ENCODE measurements at places on chromosomes 5 and 9. TPM values are rescaled to one million over a fixed set of nuclear protein-coding genes. Genes with fewer than 3 reads are reported as not detected.

The COL27A1 gene
- 8.8 TPM for total RNA-seq

The SLC25A25 gene
- total RNA-seq, result 13.7 TPM

The SPARC gene
- total RNA-seq, result 4,412 TPM

The PRSS3 gene
- total RNA-seq, result 14.4 TPM

The KLHL9 gene
- 19.7 TPM for total RNA-seq

The SH3PXD2B gene
- 59.2 TPM for total RNA-seq

The SLC46A2 gene
- total RNA-seq, result not detected

The ADAMTS19 gene
- not detected for total RNA-seq

The SOHLH1 gene
- total RNA-seq, result not detected

The DBH gene
- not detected for total RNA-seq

The SLC45A2 gene
- total RNA-seq, result not detected

The RNF145 gene
- total RNA-seq, result 31.0 TPM

The PALM2AKAP2 gene
- 1.8 TPM for total RNA-seq

The SLC25A2 gene
- not detected for total RNA-seq

The SYNPO gene
- 13.5 TPM for total RNA-seq

The GPX3 gene
- total RNA-seq, result 133 TPM

The PDE8B gene
- total RNA-seq, result 0.09 TPM

The OTP gene
- total RNA-seq, result not detected

The CATSPER3 gene
- not detected for total RNA-seq

The ZBTB26 gene
- 2.6 TPM for total RNA-seq

The FOXI1 gene
- total RNA-seq, result not detected

The SARDH gene
- 4.9 TPM for total RNA-seq

The MARCHF6 gene
- 27.7 TPM for total RNA-seq

The ZFR gene
- 53.7 TPM for total RNA-seq

The RPL35 gene
- 3,286 TPM for total RNA-seq

The LVRN gene
- not detected for total RNA-seq

The IL5 gene
- not detected for total RNA-seq

The FAM151B gene
- total RNA-seq, result 3.2 TPM

The GLDC gene
- total RNA-seq, result 3.5 TPM

The FAM78A gene
- 2.0 TPM for total RNA-seq

The SMIM15 gene
- 39.7 TPM for total RNA-seq

The GRIA1 gene
- not detected for total RNA-seq

The RNF180 gene
- 3.8 TPM for total RNA-seq

The CCNJL gene
- 0.23 TPM for total RNA-seq

The OBP2B gene
- not detected for total RNA-seq

The SLC4A9 gene
- under 0.01 TPM for total RNA-seq

The HTR4 gene
- total RNA-seq, result not detected

The PCDHB7 gene
- 0.23 TPM for total RNA-seq

The LECT2 gene
- not detected for total RNA-seq

The PCDHGC4 gene
- total RNA-seq, result 0.26 TPM

The UAP1L1 gene
- 13.6 TPM for total RNA-seq

The ZNF782 gene
- total RNA-seq, result 6.5 TPM

The LRRC19 gene
- not detected for total RNA-seq

The RASEF gene
- not detected for total RNA-seq

The ZNF618 gene
- total RNA-seq, result 5.0 TPM

The LCN10 gene
- total RNA-seq, result not detected

The CCL21 gene
- 2.6 TPM for total RNA-seq

The OR1N2 gene
- total RNA-seq, result not detected

The AK8 gene
- 0.82 TPM for total RNA-seq

The PCDHGA10 gene
- 6.9 TPM for total RNA-seq

The OSMR gene
- total RNA-seq, result 74.9 TPM

The PCDHA8 gene
- 0.09 TPM for total RNA-seq

The TDRD7 gene
- total RNA-seq, result 5.0 TPM

The RFK gene
- 16.6 TPM for total RNA-seq

All from pericardium fibroblast (primary cell).